ENCODE measurements at places on chromosomes 7 and 10.
A peak's percentile ranks its signal among the peaks of the same experiment; 100 is the strongest.

DNA sequence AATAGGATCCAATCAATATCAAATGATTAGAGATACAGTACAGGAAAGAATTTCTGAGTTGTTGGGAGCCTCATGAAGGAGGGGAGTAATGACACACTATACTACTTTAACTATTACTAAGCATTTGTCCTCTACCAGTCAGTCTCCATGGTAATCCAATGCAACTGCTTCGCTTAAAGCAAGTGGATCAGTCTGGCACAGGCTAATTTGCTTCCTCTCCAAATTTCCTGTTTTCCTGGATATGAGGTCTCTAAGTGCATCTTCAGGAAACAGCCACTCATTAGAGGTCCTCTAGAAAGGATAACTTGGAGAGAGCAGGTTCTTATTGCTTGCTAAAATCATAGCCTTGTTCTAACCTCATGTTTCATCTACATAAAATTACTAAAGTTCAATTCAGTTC lies 8.4 kb upstream of the SEPTIN7 start:
- no peak for DNase-seq

DNA sequence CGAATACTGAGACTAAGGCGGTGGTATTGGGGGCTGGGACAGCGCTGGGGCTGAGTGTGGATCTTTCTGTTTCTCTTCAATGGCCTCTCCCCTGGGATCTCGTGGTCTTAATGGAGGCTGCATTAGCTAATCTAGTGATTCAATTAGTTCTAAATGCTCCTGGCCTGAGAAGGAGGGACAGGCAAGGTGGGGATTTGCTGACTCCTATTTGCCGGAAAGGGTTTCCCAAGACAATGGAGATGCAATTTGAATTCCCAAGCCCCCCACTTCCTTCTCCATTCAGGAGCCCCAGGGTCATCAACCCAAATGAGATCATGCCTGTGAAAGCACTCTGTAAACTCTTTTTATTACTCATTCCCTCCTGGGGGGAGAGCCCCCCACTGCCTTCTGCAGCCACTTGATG lies 111.7 kb upstream of the PLXNA4 start:
- peak; percentile 96 for DNase-seq

DNA sequence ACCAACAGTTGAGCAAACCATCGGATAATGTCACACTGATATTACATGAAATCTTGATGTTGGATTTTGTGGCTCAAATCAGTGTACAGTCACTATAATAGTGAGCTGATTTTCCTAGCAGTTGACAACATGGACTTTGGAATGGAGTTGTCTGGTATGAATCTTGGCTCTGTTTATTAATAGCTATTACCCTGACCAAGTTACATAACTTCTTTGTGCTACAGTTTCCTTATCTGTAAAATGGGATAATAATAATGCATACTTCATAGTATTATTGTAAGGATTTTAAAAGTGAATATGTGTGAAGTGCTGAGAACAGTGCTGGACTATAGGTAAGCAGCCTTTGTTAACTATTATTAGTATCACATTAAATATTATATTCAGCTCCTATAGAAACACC lies 26.1 kb upstream of the ANLN start:
- DNase-seq: no peak

GRCh38 chr7:135445690-135446089 lies 64.2 kb downstream of the CNOT4 start:
- DNase-seq: no peak

DNA sequence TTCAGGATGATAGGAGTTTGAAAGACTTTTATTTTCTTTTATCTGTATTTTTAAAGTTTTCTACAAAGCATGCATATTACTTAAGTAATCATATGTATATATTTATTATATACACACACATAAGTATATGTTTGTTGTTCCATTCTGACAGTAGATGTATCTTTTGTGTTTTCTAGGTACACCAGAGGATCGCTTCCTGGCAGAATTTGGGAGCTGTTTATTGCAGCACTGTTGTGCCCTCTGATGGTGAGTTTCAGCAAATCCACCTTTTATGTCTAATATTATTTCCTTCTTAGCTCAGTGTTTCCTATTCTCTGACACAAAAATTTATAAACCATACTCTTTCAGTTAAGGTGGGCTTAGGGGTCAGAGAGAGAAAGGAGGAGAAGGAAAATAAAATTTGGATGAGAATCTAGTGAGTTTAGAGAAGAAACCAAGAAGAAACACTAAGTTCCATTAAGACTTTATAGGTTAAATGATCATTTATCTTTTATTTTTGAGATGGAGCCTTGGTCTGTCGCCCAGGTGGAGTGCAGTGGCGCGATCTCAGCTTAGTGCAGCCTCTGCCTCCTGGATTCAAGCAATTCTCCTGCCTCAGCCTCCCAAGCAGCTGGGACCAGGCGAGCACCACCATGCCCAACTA lies 59.2 kb upstream of the OIT3 start:
- peak; percentile 50 for DNase-seq

- no peak for DNase-seq
Observed at GRCh38 chr7:34385384-34385783, 272.6 kb upstream of the NPSR1 start.

- DNase-seq: peak; percentile 84
Observed at GRCh38 chr10:91409869-91410637, at the start of gene HECTD2. Gene HECTD2, plus strand, starts transcription at chr10:91410344. Its CDS starts 95 bp downstream, at chr10:91410439.

DNA sequence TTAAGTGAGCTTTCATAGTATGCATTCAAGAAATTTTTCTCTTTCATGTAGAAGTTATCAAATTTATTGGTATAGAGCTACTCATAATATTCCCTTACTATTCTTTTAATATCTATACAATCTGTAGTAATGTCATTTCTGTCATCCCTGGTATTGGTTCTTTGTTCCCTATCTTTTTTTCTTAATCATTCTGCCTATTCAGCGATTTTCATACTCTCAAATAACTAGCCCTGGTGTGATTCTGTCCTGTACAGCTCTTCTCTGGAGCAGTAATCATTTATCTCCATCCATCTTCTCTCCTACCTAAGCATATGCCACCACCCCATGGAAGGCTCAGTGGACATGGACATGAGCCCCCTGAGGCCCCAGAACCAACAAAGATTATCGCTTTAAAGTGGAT lies 213.2 kb upstream of the NEBL start:
- DNase-seq: no peak

DNA sequence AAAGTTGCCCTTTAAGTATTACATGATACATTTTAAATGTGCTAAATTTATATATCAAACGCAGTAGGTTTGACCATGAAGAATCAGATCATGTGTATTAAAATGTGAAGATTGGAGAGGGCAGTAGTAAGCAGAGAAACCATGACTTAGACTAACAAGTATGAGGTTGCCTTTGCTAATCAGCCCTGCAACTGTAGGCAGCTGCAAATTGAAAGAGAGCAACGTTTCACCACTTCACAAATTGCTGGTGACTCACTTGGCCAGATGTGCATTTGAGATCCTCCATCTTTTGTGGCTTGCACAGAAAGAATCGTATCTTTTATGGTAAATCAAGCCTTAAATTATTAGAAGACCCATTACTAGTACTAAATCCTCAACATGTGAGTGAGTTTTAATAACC lies 10.1 kb upstream of the SEMA3A start:
- DNase-seq: no peak

DNA sequence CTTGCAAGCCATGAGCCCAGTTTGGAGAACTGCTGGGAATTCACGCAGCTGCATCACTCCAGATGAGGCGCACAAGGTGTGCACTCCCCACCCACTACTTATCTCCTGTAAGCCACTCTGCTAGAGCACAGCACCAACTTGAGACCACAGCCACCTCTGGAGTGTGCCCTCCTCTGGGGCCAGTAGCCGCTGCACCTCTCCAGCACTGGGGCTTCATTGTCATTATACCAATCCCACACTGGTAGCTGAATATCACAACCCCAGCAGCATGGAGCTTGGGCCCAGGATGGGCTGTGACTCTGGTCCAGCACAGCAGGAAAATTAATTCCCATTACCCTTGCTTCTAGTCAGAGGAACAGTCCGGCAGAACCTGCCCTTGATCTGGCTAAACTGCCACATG lies 125.6 kb downstream of the LSM5 start:
- DNase-seq: no peak

- DNase-seq: no peak
Observed at GRCh38 chr7:36497775-36498174, 108.1 kb downstream of the ANLN start.

DNA sequence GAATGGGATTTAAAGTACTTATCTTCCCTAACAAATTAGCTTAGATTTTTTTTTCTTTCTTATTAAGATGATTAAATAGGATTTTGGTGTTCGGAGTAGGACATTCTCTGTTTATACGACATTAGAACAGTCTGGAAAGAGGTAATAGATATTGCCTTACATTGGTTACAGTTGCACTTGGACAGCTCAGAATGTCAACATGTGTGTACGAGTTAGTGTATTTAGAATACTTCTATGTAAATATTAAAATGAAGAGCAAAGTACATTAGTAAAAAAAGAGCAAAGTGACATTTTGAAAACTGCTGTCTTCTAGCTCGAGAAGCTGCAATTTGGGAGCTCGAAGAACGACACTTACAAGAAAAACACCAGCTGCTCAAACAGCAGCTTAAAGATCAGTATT lies 51.5 kb downstream of the SLK start:
- DNase-seq: no peak

DNA sequence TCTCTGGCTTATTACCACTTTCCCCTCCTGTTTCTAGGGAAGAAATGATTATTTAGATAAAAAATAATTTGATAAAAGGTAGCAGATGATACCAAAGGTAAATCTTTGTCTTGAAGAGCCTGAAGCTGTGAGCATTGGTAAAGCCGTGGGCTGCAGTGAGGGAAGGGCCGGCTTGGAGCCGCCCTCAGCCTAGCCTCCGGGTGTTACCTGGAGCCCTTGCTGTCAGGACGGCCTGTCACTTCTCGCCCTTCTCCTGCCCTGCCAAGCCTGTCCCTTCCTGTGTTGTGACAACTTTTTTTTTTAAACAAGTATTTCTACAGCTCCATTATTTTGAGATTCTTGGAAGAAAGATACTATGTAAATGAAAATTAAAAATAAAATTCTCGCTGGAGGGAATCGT lies 7.0 kb downstream of the CUX1 start:
- DNase-seq: no peak

GRCh38 chr10:75033399-75034130 lies 77.9 kb upstream of the SAMD8 start:
- no peak for DNase-seq

GRCh38 chr10:4033341-4033896 lies 248.4 kb upstream of the KLF6 start:
- no peak for DNase-seq

DNA sequence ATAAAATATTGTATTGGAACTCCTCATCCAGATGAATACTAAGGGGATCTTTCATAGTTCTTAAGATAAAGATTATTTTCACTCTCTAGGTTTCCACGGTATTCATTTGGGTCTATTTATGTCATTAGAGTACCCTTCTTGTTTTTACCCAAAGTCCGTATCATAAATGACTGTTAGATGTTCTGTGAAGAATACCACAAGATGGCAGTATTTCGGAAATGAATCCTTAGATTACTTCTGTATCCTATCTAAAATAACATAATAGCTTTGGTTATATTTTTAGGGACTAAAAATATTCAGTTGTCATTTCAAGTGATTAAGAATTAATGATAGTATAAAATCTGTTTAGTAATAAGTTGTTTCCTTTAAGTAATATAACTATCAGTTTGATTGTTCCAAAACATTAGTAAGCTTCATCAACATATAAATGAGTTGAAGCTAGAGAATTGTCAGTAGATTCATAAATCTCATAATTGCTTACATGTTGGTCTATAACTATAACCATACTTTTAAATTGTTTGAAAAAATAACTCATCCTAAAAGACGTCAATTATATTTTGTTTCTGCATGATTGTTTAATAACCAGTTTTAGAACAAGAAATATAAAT lies 337.5 kb upstream of the KCND2 start:
- DNase-seq: no peak

DNA sequence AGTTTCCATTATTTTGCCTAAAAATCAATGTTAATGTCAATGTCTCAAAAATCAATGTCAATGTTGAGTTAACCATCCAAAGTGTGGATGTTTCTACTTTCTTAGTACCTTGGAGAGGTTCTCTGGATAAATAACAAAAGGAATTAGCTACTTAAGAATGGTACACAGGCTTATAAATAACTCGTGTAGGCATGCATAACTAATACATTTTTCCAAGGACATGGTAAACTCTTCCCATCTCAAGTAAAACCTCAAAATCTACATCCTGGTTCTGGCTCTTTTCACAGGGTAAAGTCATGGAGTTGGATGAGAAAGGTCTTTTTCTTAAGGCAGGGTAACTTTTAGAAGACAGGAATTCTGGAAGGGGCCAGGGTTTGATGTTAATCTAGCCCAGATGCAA lies 59.9 kb downstream of the CAV1 start:
- no peak for DNase-seq

DNA sequence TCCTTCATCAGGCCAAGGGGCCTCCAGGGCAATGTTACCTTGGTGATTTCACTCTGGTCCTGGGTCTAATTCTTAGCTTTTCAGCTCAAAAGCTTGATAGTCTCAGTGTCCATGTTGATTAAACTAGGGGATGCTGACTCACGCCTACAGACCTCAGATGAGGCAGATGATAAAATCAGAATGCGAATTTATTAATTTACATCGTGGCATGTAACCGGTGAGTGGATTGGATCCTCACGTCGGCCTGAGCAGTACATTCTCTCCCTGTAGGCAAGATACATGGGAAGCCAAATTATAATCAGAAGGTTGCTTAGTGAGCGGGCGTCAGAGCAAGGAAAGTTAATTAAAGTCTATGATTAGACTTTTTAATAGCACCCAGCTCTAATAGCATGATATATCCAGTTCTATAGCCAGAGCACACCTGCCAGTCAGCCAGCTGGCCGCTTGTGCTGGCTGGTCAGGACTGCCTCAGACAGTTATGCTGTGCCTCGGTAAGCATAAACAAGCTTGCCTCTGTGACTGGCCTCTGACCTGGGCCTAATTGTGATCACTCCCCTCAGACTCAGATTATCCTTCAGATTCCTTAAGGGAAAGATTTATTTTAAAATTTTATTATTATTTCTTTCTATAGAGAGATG lies 20.2 kb upstream of the CPA5 start:
- no peak for DNase-seq

DNA sequence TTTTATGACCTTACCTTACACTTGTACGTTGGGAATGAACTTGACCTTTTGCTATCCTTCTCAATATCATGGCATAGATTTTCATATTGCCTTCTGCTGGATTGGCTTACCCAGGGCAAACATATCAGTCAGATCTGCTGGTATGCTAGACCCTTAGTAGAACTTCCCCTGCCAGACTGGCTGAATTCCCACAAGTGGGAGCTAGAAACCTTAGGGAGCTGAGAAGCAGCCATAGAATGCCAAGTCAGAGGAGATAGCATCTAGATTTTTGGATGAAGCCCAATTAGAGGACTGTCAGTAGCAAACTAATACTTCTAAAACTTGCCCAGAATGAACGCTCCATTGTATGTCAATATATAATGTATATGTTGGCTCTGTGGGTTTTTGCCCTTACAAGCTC lies 385.0 kb downstream of the NXPH1 start:
- DNase-seq: peak; percentile 13

DNA sequence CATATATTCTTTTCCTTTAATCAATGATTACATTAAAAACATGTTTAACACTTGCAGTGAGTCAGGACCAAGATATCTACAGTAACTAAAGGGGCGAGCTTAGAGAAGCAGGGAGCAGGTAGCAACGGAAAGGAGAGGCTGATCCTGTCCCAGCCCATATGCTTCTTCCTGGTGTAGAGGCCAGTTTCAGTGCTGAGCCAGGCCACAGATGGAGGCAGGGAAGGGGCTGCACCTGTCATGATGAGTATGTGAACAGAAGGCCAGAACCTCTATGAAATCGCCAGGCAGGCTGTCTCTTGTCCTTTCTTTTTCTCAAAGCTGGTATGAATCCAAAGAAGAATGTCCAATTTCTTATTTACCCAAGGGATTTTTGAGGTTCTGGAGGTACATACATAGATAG lies 16.3 kb downstream of the REEP3 start:
- DNase-seq: no peak

Data from BE2C (cell line).